ENCODE measurements at places on chromosomes 4 and X. TPM values are rescaled to one million over a fixed set of nuclear protein-coding genes. Genes with fewer than 3 reads are reported as not detected.

DNA sequence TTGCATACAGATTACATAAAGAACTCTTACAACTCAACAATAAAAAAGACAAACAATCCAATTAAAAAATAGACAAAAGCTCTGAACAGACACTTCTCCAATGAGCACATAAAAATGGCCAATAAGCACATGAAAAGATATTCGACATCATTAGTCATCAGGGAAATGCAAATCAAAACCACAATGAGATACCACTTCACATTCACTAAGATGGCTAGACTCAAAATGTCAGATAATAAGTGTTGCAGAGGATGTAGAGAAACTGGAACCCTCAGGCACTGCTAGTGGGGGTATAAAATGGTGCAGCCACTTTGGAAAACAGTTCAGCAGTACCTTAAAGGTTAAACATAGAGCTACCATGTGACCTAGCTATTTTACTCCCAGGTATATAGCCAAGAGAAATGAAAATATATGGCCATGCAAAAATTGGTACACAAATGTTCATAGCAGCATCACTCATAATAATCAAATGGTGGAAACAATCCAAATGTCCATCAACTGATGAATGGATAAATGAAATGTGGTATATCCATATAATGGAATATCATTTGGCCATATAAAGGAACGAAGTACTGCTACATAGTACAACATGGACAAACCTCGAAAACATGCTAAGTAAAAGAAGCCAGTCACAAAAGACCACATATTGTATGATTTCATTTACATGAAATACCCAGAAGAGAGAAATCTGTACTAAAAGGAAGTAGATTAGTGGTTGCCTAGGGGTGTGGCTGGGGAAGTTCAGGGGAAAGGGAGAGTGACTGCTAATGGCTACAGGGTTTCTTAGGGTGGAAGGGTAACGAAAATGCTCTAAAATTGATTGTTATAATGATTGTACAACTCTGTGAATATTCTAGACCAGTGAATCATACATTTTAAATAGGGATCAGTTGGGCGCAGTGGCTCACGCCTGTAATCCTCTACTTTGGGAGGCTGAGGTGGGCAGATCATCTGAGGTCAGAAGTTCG lies 29.4 kb downstream of the SASH3 start:
- ATAC-seq: no peak

Gene CHRDL1
- total RNA-seq: 8.4 TPM

- no peak for ATAC-seq
These were observed 71.8 kb downstream of the RAPGEF2 start for GRCh38 chr4:159174645-159175084.

DNA sequence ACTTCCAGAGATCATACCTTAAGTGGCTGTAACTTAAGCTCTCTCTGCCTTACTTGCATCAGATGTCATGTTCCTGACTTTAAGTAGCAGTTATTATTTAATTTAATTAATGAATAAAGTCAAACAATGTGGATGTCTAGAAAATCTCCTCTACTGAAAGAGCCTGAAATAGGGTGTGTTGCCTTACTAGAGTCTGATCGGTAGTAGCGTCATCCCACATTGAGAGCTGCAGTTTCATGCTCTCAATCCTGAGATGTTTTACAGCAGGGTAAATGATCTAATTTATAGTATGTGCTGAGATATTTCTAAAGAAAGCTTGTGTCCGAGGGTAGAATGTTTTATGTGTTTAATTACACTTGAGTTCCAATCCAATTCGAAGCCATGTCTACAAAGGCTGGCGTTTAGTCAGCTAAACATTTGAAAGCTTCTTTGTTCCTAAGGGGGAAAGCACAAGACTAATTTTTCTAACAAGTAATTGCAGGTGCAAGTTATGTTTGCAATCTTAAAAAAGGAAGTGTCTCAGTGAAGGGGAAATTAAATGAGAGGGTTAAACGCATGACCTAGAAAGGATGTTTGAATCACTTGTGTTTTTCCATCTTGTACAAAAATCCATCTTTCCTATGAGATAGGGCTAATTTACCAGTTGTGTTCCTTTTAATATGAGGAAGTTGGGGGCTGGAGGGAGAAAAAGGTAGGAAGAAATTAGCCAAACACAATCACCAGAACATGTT lies 391.0 kb upstream of the MAGEB2 start:
- no peak for ATAC-seq

Gene HMX1
- 0.76 TPM for total RNA-seq

Gene TBC1D9
- 18.5 TPM for total RNA-seq

DNA sequence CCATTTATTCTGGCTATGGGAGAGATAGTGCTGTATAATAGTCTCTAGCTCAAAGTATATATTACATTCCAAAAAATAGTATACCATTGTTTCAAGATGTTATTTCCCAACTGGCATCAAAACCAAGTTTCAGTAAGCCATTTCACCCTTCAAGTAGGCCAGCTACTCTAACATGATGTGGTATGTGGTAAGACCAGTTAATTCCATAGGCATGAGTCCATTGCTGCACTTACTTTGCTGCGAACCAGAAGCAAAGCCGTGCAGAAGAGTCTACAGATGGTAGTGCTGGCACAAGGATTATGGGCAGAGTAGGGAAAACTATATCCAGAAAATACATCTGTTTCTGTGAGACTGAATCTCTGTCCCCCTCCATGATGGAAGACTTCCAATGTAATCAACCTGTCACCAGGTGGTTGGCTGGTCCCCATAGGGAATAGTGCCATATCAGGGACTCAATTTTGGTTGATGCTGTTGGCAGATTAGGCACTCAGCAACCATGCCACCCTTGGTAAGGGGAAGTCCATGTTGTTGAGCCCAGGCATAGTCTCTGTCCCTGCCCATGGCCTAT lies 49.8 kb upstream of the HSD17B10 start:
- ATAC-seq: no peak

DNA sequence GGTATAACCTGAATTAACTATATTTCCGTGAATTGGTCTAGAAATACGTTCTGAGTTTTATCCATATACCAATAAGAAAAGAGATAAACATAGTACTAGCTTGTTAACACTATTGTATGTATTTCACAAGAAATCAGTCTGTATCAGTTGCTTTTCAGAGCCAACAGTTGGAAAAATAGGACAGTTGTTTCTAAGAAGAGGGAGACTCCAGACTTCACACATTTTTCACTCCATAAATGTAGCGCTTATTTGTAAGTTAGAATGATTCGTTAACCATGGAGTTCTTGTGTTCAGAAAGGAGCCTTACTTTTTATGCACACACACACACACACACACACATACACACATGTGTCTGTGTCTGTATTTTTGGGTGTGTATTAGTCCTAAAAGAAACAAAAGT lies 376.7 kb upstream of the SMIM31 start:
- ATAC-seq: no peak

- ATAC-seq: no peak
These were observed 367.6 kb downstream of the PPP3CA start for GRCh38 chr4:100979736-100980135.

Gene CCSER1
- 21.5 TPM for total RNA-seq

Gene CSAG3
- 4.6 TPM for total RNA-seq

DNA sequence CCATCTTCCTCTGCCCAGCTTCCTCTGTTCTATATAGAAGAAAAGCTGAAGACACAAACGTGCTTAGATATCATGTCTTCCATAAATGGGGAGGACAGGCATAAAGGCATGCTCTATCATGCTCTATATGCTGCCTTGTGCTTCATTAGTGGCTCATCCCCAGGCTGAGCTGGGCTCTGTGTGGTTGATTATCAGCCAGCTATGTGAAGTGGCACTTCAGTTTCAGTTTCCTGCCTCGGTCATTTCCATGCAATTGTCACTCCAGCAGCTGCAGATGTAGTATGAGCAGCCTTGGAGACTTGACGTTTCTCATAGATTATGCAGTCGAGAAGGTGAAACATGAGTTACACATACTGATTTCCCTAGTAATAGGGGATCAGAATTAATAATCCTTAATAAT lies 106.2 kb downstream of the SYTL5 start:
- no peak for ATAC-seq

GRCh38 chrX:131202766-131203165 lies 86.3 kb downstream of the IGSF1 start:
- no peak for ATAC-seq

DNA sequence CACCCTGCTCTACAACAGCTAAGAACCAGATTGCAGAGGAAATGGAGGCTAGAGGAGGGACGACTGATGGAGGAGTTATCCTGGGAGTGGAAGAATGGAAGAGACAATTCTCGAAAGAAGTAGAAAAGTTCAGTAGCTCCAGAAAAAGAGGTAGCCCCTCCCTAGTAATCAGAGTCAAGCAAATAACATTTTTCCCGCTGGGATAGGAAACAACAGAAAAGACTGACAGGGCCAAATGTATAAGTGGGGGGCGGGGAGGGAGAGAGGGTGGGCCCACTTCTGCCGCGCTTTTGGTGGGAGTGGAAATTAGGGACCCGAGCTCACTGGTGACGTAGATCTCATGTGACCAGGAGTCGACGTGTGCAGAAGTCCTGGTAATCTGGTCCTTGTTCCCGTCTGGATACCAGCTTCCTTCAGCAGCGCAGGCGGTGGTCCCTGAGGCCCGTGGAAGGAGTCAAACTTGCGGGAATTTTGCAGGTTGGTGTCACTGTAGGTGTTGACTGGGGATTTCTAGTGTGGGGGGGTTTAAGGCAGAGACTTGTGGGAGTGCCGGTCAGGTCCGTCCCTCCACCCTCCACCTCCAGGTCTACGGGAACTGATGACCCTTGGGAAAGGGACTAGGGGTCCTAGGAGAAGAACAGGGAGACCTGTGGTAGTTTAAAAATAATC lies at the start of gene TCEAL9:
Gene TCEAL9 (plus strand): TSS at position 377 of the 669 bp plus-strand sequence. CDS start 1,179 bp downstream, outside the sequence.
- ATAC-seq: peak; percentile 89

DNA sequence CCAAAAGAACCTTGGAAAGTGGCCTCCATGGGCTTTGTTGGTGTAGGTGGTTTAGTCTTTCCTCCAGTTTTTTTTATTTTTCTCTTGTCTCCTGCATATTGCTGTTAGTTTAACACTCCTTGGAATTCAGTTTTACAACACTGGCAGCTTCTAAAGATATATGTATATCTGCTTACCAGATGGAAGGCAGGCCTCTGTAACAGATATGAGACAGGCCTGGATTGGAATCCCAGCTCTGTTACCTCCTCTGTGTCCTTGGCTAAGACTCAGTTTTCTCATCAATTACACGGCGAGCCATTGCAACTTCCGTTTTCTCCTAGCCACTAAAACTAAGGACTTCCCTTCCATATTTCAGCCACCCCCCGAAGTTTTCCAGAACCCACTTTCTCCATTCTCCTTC lies 133.4 kb upstream of the SMAD1 start:
- no peak for ATAC-seq

GRCh38 chr4:15339737-15340136 lies 88.1 kb upstream of the C1QTNF7 start:
- ATAC-seq: no peak

DNA sequence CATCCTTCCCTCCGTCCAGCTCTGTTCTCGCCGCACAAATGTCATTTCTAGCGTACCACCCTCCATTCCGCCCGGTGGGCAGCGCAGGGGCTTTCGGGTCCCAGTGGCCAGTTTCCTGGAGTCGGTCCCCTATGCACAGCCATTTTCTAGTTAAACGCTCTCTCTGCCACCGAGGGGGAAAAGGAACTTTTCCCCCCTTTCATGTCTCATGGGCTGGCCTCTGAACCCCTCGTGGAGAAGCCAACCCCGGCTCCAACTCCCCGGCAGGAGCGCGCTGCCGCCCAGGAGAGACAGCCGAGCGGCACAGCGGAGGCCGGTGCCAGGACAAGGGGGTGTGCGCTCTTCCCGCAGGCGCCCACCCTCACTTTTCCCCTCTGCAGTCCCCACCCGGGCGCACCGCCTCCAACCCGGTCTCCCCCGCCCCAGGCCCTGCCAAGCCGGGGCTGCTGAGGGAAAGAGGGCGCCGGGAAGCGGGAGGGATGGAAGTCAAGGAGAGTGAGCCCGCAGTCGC lies 662 bp downstream of the APBB2 start:
- ATAC-seq: no peak

Gene STATH
- 1.8 TPM for total RNA-seq

GRCh38 chr4:133379681-133380438 lies 230.8 kb downstream of the PCDH10 start:
- ATAC-seq: no peak

DNA sequence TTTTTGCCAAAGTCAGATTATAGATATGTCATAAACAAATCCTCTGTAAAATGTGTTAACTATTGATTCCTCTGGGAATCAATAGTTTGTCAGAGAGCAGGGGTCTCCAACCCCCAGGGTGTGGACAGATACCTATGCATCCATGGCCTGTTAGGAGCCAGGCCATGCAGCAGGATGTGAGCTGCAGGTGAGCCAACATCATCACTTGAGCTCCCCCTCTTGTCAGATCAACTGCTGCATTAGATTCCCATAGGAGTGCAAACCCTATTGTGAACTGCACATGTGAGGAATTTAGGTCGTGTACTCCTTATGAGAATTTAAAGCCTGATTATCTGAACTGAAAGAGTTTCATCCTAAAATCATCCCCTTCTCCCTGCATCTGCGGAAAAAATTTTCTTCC lies 1365.4 kb downstream of the ARAP2 start:
- no peak for ATAC-seq

- no peak for ATAC-seq
These were observed 55.8 kb upstream of the SHOX start for GRCh38 chrX:574830-575229.

DNA sequence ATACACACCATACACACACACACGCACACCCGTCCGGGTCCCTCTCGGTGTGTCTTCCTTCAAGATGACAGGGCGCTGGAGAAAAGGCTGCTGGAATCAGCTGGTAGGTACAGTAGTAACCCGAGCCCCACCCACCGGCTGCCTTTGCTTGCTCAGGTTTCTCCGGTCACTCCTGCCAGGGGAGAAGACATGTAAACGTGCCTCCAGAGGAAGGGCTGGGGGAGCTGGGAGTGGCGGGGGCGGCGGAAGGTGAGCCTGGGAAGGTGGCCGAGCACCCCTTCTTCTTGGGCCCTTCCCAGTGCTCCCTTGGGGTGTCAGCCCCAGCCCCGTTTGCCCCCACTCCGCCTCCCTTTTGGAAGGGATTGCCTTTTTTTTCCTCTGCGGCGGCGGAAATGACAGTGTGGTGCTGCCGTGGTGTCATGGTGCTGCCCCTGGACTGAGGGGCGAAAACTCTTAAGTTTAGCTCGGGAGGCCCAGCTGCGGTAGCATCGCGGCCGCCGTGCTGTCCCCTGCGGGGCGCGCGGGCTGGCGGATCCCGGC lies at the start of gene MID2:
Gene MID2 (plus strand): TSS at position 169 of the 540 bp plus-strand sequence. CDS start 561 bp downstream, outside the sequence.
- peak; percentile 53 for ATAC-seq

- ATAC-seq: no peak
These were observed 389.6 kb upstream of the MAOA start for GRCh38 chrX:43266487-43266886.

Gene TMPRSS11F
- total RNA-seq: 0.09 TPM

All from motor neuron (in vitro differentiated cells).